Occipital lobe (tissue), 3 donors: ENCODE measurements at places on chromosomes 5 and 9.

DNA sequence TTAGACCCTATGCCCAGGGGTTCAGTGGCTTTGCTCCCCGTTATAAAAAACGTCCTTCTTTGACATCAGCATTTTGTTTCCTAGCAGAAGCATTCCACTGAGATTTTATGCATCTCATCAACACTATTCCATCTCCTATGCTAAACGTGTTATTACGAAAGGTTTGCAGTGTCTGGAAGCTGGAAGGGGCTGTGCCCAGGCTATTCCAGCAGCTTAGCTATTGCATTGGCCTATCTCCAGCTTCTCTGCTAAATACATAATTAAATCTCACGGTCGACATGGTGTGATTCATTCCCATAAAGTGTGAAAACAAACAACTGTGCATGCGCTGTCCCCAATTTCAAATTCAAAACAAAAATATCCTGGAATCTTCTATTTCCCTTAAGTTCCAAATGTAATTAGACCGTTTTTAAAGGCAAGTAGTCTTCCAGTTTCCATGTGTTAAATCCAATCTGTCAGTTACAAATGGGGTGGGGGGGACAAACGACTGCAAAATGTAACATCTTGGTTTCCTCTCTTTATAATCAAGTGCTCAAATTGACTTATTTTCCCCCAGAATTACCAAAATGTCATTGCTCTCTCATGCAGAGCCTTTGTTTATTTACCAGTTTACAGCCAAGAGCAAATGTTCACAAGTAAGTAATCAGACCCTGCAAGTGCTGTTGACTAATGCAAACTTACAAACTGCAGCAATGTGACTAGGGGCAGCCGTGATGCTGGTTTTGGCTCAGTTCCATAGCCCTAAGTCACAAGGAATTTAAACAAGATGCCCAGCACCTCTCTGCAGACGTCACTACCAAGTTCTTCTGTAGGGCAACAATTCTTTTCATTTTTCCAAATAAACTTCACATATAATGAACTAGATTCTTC, 212.3 kb upstream of the RORB start:
- DNase-seq = no peak

DNA sequence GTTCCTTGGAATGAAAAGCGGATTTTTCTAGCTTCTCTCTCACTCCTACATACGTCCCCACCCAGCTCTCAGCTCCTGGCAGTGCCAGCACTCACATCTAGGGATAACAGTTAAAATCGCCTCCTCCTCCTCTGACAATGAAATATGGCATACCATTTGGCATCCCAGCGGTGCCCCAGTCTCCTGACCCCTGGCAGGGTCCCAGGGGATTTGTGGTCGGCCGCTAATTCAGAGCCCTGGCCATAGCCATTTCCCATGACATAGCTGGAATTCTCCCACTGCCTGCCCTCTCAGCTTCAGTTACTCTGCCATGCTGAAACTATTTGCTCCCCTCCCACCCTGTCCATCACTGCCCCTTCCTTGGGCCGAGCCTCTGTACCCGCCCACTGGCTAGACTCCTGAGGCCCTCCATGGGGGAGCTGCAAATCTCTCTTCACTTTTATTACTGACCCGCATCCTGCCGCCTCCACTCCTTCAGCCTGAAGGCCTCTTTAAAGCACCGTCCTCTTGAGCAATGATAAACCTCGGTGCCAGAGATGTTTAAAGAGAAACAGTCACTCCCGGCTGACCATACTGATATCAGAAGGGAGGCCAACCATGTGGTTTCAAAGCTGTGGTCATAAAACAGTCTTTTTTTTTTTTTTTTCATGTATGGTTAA, 139.8 kb downstream of the SLIT3 start:
- no peak for DNase-seq

DNA sequence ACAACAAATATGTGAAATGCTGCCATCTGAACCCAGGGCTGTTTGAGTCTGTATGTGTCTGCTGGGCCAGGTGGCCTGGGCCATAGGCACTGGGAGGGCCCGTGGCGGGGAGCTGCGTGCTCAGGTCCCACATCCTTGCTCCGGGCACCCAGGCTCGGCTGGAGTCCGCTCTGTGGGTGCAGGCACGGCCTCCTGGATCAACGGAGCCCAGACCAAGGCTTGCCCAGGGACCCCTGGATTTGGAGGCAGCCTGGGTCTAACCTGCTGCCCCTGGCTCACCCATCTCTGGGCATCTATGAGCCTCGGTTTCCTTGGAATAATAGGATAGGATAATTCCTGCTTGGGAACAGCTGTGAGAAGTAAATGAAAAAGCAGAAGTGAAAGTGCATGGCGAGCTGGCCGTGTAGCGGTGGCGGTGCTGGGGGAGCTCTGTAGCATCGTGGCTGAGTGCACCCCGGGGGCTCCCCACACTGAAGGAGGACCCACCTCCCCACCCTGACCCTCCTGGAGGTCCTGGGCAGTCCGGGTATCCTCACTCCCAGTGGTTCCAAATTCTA, 1.2 kb downstream of the CDHR2 start:
- DNase-seq = no peak

GRCh38 chr5:73544429-73545402, 20.7 kb downstream of the ANKRA2 start:
- no peak for DNase-seq

DNA sequence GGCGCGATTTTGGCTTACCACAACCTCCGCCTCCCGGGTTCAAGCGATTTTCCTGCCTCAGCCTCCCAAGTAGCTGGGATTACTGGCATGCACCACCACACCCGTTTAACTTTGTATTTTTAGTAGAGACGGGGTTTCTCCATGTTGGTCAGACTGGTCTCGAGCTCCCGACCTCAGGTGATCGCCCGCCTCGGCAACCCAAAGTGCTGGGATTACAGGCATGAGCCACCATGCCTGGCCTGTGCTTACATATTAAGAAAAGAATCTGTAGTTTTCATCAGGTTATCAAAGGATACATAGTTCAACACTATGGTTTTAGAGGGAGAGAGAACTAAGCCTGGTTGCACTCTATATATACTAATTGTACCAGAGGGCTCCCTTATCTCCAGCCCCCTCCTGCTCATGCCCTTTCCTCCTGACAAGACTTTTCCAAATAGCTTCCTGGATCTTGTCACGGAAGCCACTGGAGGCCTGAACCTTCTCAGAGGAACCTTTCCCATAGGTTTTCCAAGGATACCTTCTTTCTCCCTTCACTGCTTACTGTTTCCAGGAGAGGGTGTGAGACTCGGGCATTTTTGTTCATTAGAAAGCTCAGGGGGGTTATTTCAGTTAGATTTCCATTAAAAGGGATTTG, 53.1 kb downstream of the SLC44A1 start:
- no peak for DNase-seq
